GM23248 (cell line): ENCODE measurements at places on chromosomes 7 and 10.
A peak's percentile ranks its signal among the peaks of the same experiment; 100 is the strongest.

DNA sequence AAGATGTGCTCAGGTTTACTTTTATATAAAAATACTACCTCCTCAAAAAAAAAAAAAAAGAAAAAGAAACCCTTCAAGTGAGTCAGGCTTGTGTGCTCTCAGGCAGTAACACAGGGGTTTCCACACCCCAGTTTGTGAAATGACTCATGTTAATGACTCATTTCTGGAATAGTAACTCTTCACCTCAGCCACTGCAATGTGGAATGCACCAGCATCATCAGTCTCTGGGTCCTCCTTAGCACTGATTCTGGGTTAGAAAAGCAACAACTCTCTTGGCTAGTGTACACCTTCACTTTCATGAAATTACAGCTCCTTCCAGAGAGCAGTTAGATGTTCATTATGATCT lies 110.6 kb downstream of the EMX2 start:
- DNase-seq, result peak; percentile 96

- no peak for DNase-seq
Measured at GRCh38 chr7:49112222-49112621, 187.9 kb downstream of the CDC14C start.

DNA sequence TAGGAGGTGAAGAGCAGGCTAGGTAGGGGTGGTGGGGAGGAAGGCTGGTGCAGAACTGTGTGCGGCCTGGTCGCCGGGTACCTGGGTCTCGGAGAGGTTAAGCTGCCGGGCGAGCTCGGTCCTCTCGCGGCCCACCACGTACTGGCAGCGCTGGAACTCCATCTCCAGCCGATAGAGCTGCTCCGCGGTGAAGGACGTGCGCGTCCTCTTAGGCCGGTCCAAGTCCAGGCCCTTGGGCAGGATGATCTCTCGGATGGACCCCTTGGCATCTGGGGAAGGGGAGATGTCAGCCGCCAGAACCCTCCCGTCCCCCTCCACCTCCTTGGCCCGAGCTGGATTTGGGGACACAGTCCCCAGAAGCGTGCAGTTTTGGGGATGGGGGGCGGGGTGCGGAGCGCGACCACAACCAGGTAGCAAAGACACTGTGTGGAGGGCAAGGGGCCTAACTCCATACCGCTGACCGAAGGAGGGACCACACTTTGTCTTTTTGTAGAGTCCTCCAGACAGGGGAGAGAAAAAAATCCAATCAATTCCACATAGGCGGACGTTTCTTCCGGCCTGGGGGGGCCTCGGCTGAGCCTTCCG lies 1.6 kb downstream of the VAX1 start:
- no peak for DNase-seq

- no peak for DNase-seq
Measured at GRCh38 chr10:19952224-19953010, 136.2 kb downstream of the PLXDC2 start.

GRCh38 chr7:70856901-70857630 lies 274.9 kb upstream of the GALNT17 start:
- DNase-seq, result peak; percentile 56

DNA sequence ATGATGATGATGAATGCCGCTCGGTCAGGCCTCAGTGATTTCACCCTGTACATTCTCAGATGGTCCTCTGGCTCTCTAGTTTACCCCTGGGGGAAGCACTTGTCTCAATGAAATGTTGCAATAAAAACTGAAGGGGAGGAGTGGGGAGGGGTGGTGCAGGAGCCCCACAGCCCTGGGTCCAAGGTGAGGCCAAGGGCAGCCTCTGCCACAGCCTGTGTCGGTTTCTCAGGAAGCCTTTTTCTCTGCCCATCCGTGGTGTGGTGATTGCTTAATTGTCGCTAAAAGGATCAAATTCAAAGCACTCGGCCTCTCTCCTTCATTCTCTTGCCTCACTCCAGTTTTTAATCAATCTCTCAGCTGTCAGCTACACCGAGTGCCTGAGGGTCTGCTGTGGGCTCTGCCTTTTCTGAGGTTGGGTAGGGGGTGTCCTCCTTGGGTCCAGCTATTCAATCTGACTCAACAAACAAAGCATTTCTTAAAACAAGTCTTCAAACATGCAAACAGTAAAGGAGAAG lies 39.1 kb upstream of the HSPA12A start:
- no peak for DNase-seq

DNA sequence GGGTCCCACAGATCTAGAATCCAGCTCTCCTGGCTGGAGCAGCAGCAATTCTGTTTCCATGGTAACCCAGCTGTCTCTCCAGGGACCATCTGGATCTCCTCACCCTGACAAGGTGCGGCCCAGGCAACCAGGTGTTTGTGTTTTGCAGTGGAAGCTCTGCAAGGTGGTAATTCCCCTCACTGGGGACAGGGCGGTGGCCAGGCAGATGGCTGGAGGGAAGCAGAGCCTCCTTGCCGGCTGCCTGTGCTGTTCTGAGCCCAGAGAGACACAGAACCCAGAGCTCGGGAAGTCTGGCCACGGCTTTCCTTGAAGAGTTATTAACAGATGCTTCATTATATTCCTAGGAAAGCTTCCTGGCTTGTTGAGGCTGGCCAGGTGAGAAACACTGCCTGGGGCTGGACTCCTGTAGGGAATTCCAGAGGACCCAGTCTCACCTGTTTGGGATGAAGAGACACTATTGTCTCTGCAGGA lies 118.2 kb upstream of the PPIF start:
- no peak for DNase-seq

- DNase-seq, result peak; percentile 85
Measured at GRCh38 chr10:68106656-68107055, 2.6 kb upstream of the MYPN start.

- DNase-seq, result no peak
Measured at GRCh38 chr7:157576415-157576814, 239.6 kb downstream of the DNAJB6 start.

DNA sequence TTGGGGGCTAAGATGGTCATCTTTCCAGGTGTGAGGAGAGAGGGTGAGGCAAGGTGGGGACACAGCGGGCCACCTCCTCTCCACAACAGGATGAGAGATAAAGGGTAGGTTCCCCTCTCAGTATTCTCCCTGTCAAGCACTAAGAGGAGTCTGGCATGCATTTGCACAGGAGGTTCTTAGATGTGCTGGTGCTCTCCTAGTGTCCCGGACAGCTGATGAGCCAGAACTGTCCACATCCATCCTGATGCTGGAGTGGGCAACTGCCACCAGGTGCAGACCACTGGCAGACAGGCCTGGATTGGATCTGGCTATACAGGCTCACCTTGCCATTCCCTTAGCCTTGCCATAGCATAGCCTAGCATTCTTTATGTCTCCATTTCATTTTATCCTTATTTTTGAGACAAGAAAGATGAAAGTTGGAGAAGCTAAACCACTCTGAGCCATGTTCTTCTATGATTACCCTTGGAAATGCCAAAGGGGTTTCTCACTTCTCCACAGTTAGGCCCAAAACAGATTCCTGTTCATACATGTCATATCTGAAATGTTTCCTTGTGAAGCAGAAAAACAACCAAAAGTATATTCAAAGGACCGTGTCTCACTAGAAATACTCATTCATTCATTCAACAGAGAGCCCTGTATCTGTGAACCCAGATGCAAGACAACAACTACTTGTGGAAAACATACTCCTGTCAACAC lies 48.8 kb upstream of the ANTXRL start:
- peak; percentile 61 for DNase-seq

DNA sequence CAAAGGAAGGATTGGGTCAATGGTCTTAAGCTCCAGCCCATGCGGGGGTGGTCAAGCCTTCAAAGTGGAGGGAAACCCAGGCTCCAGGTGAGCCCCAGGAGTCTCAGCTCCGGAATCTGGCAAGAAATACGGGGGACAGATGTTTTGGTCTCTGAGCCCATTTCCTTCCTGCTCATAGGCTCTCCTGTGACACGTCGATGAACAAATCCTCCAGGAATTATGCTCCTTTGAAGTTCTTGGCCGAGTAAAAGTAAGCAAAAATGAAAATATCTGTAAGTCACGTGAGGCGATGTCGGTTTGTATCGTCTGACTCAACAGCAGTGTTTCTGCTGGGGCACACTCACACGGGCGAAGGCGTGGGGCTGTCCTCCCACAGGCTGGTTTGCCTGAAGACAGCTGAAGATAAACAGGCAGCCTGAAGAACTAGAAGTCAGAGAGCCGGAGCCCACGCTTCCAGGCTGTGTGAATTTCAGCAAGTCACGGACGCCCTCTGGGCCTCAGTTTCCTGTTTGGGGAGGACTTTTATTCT lies 52.6 kb upstream of the SMNDC1 start:
- DNase-seq, result peak; percentile 98

GRCh38 chr10:68576118-68576517 lies 16.0 kb downstream of the TET1 start:
- DNase-seq, result no peak

DNA sequence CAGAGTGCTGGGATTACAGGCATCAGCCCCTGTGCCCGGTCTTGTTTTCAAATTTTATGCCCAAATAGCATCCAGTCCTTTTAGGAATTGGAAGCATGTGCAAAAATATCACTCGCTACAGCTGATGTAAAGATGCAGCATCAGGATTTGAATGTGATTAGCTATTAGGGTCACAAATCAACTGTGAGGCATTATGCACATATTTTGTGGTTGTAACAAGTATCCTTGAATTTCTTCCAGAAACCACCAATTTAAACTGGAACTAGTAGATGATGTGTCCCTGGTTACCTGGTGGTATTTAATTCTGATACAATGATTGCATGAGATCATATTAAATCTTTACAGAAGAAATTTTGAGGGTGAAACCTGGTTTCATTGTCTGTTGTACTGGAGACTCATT lies 41.0 kb upstream of the ITGA8 start:
- no peak for DNase-seq

DNA sequence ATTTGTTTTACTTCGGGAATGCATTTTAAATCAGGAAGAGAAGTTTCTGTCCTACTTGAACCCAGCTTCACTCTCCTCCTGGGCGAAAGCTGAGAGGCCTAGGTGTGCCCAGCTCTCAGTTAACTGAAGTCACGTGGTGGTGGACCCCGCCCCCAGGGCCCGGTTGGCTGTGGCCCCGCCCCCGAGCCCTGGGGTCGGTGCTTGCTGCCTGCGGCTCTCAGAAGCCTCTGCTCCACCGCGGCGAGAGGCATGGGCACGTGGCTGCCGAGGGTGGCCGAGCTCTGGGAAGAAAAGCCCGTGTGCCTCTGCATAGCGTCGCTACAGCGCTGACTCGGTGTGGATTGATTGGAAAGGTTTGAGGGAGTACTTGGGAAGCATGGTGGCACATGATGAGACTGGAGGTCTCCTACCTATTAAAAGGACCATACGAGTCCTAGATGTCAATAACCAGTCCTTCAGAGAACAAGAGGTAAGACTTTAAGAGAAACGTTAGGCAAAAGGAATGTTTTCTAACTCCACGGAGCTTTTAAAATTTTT lies 34.1 kb downstream of the NET1 start:
- peak; percentile 94 for DNase-seq

DNA sequence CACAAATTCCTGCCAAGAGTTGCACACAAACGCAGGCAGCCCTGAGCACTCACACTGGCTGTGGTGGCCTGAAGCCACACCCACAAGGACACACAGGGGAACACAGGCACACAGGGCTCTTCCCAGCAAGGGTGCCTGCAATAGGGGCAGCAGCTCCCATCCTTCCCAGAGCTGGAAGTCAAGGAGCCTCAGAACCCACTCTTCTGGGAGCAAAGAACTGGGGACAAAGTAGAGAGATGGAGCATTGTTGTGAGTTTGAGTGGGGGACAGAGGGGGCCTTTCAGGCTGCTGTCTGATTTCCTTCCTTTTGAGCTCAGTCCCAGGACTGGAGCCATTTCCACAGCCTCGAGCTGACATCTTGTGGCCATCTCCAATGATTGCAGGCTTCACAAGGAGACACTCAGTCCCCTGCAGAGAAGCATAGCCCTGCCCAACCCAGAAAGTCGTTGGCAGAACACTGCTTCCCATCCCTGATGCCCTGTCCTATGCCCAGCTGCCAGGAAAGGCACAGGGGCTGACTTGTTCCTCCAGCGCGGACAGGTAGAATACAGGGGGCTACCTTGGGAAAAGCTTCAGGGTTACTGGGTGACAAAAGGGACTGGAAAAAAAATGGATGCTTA lies 34.4 kb upstream of the SLF2 start:
- peak; percentile 86 for DNase-seq

DNA sequence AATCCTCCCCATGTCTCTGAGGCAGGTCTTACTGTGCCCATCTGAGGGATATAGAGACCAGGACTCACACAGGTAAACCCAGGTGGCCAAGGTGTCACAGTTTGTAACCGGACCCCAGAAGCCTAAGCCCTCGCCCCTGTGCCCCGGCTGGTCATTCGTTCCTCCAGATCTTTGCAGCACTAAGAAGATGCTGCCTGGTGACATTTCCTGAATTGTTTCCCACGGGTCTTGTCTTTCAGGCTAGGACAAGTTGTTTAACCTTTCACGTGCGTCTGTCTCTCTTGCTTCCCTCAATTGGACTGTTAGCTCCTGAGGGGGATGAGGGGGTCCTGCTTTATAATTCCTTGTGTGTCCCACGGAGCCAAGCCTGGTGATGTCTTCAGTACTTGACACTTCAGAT lies 158.0 kb downstream of the KCNMA1 start:
- no peak for DNase-seq

- no peak for DNase-seq
Measured at GRCh38 chr7:96832092-96832662, 122.5 kb upstream of the SEM1 start.

GRCh38 chr10:96758423-96758822 lies 38.1 kb upstream of the PIK3AP1 start:
- no peak for DNase-seq

DNA sequence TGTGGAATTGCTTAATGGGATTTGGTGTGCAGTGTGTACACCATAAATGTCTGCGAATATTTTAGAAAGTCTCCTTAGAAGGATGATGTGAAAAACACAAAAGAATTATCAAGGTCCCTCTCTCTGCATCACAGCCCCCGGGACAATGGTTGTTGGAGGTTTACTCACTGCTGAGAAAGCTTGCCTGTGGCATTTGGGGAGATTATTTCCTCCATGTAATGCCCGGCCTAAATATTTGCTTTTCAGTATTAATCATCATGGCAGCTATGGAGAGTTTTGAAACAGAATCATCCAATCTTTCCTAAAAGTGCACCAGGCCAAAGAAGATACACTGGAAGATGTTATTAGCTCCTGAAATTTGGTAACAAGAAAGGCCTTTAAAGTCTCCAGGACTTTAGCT lies 113.8 kb upstream of the ADCY1 start:
- no peak for DNase-seq

DNA sequence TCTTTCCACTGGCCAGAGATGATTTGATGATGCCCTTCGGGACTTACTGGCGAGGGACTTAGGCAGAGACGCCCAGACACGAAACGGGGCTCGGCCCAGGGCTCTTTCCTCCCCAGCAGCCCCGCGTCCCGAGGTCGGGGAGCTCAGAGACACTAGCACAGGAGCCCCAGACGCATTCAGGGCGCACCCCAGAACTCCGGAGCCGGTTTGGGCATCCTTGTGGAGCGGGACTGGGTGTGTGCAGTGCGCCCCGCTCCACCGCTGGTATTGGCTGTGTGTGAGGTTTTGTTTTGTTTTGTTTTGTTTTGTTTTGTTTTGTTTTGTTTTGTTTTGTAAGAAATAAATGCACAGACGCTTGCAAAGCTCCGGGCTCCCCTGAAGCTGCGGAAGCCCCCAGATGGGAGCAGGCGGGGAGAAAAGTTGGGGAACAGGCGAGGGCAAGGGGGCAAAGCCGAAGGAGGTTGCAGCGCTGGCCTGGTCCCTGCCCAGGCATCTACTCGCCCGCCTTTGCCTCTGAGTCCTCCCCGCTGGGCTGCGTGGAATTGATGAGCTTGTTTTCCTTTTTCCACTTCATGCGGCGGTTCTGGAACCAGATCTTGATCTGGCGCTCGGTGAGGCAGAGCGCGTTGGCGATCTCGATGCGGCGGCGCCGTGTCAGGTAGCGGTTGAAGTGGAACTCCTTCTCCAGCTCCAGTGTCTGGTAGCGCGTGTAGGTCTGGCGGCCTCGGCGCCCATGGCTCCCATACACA lies 1.9 kb upstream of the HOXA5 start:
- DNase-seq, result no peak
